SIG-M5 (cell line): ENCODE measurements at places on chromosomes 4 and X.

DNA sequence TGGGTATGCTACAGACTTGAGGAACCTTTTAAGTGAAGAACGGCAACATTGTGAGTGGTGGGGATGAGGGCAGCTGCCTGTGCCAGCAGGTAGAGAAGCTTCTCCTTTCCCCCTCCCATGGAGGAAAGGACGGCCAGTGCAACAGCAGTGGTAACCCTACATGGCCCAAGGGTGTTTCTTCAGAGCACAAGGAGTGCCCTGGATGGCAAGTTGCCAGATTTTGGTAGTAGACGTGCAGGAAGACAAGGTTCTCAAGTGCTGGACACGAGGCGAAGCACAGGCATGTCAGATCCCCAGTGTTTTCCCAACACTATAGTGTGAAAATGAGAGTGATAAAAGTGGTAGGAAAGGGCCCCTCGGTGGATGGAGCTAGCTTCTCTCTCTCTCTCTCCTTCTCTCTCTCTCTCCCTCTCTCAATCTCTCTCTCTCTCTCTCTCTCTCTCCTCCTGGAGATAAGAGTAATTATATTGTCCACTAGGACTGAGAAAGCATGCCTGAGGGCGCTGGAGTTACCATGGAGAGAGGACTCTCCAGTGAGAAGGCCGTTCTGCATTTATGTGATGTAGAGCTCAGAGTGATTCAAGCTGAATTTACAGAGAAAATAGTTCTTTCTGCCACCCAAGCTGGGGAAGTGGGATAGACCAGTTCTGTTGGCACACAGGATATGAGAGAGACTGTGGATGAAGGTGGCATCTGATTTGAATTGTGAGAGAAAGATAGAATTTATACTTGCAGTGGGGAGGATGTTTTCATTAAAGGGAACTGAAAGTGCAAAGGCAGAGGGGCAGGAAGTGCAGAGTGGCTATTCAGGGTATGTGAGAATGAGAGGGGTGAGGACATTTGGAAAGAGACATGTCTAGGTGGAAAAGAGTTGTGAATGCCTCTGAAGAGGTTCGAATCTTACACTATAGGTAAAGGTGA, 25.7 kb upstream of the TRPC3 start:
- no peak for DNase-seq

- DNase-seq = no peak
Observed at GRCh38 chrX:119687661-119688413, 5.1 kb downstream of the SEPTIN6 start.

DNA sequence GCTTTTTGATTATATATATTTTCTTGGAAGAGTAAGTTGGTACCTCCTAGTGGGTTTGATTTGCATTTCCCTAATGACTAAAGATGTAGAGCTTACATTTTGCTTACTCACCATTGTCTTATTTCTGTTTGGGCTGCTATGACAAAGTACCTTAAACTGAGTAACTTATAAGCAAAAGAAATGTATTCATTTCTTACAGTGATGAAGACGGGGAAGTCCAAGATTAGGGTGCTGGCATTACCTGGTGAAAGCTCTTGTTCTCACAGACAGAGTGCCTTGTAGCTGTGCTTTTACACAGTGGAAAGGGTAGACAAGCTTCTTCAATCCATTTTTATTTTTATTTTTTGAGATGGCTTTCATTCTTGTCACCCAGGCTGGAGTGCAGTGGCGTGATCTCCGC, 229.2 kb upstream of the AGA start:
- DNase-seq = no peak

DNA sequence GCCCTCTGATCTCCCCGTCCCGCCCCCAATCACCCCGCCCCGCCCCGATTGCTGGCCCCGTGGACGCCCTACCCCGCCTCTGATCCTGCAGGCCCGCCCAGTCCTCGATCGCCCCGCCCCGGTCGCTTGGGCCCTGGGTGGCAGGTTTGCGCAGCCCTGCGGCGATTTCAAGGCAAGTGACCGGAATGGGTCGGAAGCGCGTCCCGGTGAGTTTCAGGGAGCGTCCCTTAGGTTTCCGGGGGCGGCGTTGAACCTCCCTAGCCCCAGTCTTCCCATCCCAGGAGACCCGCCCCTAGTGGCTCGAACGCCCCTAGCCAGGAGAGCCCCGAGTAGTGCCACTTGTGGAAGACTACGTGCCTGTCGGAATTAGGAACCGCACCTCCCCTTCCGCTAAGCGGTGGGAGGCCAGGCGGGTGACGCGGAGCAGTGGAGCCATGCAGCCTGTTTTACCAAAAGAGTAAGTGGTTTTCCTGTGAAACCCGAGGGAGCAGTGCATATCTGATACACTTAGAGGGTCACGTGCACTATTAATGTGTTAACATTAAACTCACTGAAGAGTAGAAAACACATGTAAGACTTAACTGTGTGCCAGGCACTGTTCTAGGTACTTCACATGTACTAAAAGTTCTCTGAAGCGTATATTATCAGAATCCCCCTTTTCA, 354 bp upstream of the TEC start:
- peak; percentile 39 for DNase-seq

DNA sequence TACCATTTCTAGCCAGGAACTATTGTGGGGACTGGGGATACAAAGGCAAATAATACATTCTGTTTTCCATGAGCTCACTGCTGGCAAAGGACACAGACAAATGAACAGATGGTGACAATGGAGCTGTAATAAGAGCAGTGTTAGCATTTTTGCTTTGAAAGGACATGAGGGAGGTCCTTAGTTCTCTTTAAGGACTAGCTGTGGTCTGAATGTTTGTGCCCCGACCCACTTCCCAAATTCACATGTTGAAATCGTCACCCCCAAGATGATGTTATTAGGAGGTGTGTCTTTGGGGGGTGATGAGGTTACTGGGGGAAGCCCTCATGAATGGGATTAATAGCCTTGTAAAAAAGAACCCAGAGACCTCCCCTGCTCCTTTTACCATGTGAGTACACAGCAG, 30.3 kb downstream of the CCNG2 start:
- no peak for DNase-seq

- no peak for DNase-seq
Observed at GRCh38 chrX:40090050-40090804, 7.5 kb downstream of the BCOR start.

GRCh38 chr4:140952717-140953116, 180.6 kb downstream of the RNF150 start:
- no peak for DNase-seq

GRCh38 chrX:8867406-8867805, 66.2 kb upstream of the FAM9A start:
- no peak for DNase-seq

- DNase-seq = no peak
Observed at GRCh38 chrX:16882169-16882568, 12.0 kb upstream of the RBBP7 start.

- DNase-seq = no peak
Observed at GRCh38 chr4:169236873-169237626, 33.7 kb downstream of the SH3RF1 start.

GRCh38 chrX:134715930-134716619, 57.8 kb upstream of the PLAC1 start:
- DNase-seq = no peak

DNA sequence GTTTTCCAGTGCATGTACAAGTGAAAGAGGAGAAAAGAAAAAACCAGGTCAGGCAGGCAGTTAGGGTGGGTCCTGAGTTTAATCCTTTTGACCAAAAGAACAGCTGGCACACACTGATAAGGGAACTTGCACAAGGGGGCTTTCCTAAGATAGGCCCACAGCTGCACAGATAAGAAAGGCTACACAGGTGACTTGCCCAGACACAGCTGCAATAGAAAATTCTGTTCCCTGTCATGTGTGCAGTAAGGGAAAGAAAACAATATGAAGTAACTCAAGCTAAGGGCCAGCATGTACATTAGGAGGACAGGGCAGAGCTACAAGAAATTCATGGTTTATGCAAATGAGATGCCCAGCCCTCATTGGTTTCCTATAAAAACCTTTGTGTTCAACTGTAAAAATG, 32.9 kb downstream of the LUZP4 start:
- DNase-seq = no peak

GRCh38 chr4:158827543-158827981, 58.7 kb downstream of the FNIP2 start:
- no peak for DNase-seq

GRCh38 chrX:31547416-31547815, 475.6 kb upstream of the FTHL17 start:
- no peak for DNase-seq

GRCh38 chr4:174122705-174123104, 160.8 kb downstream of the FBXO8 start:
- no peak for DNase-seq

- no peak for DNase-seq
Observed at GRCh38 chrX:48107717-48108116, 22.7 kb upstream of the SPACA5B start.
